ENCODE measurements at places on chromosomes 7 and 10. TPM values are rescaled to one million over a fixed set of nuclear protein-coding genes. Genes with fewer than 3 reads are reported as not detected.

PPP1R9A gene
- total RNA-seq, result 0.16 TPM

UCMA gene
- total RNA-seq, result not detected

SP8 gene
- total RNA-seq, result not detected

STEAP2 gene
- not detected for total RNA-seq

DOCK1 gene
- total RNA-seq, result 0.76 TPM

PTF1A gene
- not detected for total RNA-seq

RNF133 gene
- not detected for total RNA-seq

- H3K27ac ChIP-seq, result no peak overlapping the region
- no peaks in the 10 kb centered on the region for H3K36me3 ChIP-seq
- H3K27me3 ChIP-seq, result peaks cover 5% of the 10 kb centered on the region
- no peaks in the 10 kb centered on the region for H3K4me1 ChIP-seq
- H3K4me3 ChIP-seq, result no peak overlapping the region
Observed at GRCh38 chr7:141210862-141211261, 137.0 kb downstream of the TMEM178B start.

DNA sequence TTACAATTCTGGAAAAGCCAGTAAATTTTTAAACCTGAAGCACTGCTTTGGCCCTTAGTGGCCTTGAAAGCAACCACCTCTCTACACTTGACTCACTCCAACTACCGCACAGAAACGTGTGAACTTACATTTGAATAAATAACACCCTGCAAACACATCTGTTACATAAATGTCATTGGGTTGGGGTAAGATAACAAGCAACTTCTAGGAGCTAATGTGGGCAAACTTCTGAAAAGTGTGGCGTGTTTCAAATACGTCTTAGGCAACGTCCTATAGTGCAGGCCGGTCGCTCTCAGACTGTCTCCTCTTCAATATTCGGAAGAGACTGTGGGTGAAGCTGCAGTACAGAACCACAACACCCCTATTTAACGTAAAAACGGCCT lies 474 bp downstream of the ORC5 start:
- peaks cover 18% of the 10 kb centered on the region for H3K36me3 ChIP-seq
- no peak for DNase-seq
- H3K27me3 ChIP-seq, result peaks cover 8% of the 10 kb centered on the region

- peaks cover 33% of the 10 kb centered on the region for H3K27me3 ChIP-seq
- H3K4me3 ChIP-seq, result no peak overlapping the region
- no peaks in the 10 kb centered on the region for H3K36me3 ChIP-seq
- no peak for DNase-seq
Observed at GRCh38 chr7:93914581-93915066, 6.9 kb upstream of the GNG11 start.

GRCh38 chr7:24756545-24757352 lies 515 bp downstream of the GSDME start:
- H3K4me3 ChIP-seq, result peak overlapping the region; percentile 90
- DNase-seq, result peak; percentile 29
- H3K27ac ChIP-seq, result peak overlapping the region; percentile 86
- H3K4me1 ChIP-seq, result peaks cover 31% of the 10 kb centered on the region
- H3K27me3 ChIP-seq, result peaks cover 52% of the 10 kb centered on the region

GRCh38 chr7:129857313-129857712 lies 95.4 kb downstream of the UBE2H start:
- H3K27me3 ChIP-seq, result no peaks in the 10 kb centered on the region
- H3K36me3 ChIP-seq, result peaks cover 5% of the 10 kb centered on the region
- H3K27ac ChIP-seq, result no peak overlapping the region

DNA sequence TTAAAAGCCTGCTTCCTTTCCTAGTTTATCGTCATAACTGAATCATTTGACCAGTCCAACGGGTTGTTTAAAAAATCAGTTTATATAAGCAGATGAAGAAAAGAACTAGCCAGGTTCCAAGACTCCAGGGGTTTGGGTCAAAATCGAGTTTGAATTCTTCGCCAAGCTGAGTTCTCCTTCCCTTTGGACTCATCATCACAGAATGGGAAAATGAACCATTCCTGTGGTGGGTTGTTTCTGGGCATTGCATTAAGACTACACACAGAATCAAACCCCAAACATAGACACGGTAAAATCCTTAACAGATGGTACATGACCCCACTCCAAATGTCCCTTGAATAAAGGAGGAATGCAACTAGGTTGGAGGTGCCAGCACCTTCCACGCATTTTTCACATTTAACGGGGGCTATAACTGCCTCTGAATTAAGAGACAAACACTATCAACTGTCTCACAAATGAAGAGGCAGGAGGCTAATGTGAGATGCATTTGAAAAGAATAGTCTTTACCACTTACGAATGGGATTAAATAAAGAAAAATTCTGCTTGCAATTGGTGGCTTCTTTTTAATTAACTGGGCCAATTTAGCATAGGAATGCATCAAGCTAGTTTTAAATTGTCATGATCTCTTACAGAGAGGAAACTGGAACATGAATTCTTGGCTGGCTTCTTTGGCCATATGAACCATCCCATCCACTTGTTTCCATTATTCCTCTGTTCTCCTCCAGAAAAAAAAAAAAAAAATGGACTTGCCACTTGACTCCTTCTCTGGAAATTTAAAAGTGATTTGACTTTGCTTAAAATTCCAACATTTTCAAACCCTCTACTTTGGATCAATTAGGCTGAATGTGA lies 61.1 kb downstream of the CHST15 start:
- no peaks in the 10 kb centered on the region for H3K36me3 ChIP-seq
- H3K4me3 ChIP-seq, result no peak overlapping the region
- no peak overlapping the region for H3K27ac ChIP-seq
- H3K4me1 ChIP-seq, result peaks cover 7% of the 10 kb centered on the region

GRCh38 chr7:11848251-11848650 lies 16.3 kb upstream of the THSD7A start:
- no peak for DNase-seq
- no peaks in the 10 kb centered on the region for H3K36me3 ChIP-seq
- no peak overlapping the region for H3K4me3 ChIP-seq

DNA sequence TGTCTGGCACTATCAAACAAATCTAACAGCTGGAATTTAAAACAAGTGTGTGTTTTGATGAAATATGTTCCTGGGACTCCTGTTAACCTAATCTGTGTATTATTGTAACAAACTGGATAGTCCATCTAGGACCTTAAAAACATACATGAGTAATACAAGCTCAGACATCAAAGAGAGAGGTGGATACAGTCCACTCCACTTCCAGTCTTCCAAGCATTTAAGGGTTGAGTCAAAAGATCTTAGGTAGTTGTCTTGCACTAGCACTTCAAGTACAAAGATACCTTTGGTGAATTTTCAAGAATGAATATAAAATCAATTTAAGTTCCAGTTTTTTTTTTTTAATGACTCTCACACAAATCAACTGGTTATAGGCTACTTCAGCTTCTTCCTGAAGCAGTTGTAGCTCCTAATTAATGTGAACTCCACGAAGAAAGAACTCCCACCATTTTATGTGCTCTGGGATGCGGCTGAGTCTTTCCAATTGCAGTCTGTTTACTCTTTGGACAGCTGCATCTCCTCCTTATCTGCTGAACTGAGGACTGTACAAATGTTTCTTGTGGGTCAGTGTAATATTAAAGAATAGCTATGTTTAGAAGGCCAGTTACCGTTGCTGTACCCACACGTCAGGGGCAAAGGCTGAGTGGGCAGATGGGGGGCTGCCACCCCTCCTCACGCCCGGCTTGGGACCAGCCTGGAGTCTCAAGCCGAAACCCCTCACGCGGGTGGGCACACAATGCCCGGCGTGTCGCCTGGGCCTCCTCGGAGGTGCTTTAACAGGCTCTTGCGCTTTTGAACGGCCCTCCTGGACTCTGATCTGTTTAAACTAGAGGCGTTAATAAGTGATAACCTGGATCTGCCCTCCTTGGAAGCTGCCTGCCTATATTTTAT lies 2.9 kb upstream of the IGF2BP3 start:
- H3K4me3 ChIP-seq, result peak overlapping the region; percentile 52
- H3K27ac ChIP-seq, result no peak overlapping the region
- peaks cover 29% of the 10 kb centered on the region for H3K4me1 ChIP-seq

DNA sequence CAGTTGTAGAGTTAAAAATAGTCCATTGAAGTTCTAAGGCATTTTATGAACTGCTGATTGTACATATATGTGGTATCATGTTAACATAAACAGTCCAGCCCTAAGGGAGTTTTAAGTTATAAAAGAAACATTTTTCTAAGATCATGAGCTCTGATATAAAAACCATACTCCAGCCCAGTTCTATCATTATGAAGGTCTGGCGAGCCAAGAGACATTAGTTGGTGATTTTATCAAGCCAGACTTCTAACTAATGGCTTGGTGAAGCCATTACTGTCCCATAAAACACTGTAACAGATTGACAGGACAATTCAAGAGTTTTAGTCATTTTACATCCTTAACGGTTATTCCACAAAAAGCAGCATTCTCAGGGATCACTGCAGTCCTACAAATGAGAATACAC lies 221.6 kb downstream of the RNLS start:
- H3K4me1 ChIP-seq, result no peaks in the 10 kb centered on the region
- H3K27ac ChIP-seq, result no peak overlapping the region
- no peak for DNase-seq
- no peaks in the 10 kb centered on the region for H3K27me3 ChIP-seq

DNA sequence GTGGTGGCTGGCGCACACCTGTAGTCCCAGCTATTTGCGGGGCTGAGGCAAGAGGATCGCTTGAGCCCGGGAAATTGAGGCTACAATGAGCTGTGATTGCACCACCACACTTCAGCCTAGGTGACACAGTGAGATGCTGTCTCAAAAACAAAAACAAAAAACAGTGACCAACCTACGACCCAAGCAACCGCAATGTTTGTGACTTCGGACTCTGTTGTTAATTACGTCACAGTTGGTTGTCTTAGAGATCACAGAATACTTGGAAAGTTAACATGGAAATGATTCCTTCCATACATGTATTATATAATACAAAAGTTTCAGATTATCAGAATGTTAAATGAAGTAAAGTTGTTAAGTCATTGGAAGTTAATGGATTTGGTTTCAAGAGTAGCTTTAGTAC lies 106.2 kb downstream of the REEP3 start:
- H3K36me3 ChIP-seq, result no peaks in the 10 kb centered on the region
- H3K4me3 ChIP-seq, result no peak overlapping the region
- no peaks in the 10 kb centered on the region for H3K27me3 ChIP-seq
- H3K4me1 ChIP-seq, result peaks cover 20% of the 10 kb centered on the region

DNA sequence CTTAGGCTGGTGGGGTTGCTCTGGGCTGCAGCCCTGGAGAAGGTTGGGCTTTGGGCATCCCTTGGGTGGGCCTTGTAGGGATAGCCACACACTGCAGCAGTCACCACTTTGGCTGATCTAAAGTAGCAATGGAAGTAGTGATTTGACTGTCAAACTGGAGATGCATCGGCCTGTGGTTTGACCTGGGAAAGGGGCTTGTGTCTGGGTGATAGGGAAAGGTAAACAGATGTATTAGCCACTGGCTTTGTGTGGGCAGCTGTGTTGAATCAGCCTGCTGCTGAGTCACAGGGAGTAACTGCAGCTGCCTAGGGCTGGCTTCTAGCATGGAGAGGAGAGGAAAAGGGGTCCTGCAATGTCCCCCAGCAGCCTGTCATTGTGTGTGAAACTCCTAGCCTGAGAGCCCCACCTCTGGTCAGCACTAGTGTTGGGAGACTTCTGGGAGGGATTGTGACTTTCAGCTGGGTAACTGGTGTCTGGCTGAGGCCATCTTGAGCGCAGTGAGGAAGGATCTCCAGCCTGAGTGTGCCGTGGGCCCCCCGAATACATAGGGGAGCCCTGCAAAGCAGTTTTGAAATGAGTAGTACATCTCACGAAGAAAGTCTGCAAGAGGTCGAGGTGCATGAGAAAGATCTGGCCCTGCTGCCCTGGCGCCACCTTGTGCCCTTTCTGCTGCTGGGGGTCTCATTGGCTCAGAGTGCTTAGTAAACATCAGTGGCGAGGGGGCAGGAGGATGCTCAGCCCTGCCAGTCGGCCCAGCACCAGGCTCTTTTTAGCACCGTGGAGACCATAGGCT lies 117.3 kb downstream of the FANK1 start:
- no peaks in the 10 kb centered on the region for H3K36me3 ChIP-seq
- no peak overlapping the region for H3K4me3 ChIP-seq
- H3K4me1 ChIP-seq, result no peaks in the 10 kb centered on the region
- peaks cover 9% of the 10 kb centered on the region for H3K27me3 ChIP-seq
- no peak overlapping the region for H3K27ac ChIP-seq
- DNase-seq, result no peak

DNA sequence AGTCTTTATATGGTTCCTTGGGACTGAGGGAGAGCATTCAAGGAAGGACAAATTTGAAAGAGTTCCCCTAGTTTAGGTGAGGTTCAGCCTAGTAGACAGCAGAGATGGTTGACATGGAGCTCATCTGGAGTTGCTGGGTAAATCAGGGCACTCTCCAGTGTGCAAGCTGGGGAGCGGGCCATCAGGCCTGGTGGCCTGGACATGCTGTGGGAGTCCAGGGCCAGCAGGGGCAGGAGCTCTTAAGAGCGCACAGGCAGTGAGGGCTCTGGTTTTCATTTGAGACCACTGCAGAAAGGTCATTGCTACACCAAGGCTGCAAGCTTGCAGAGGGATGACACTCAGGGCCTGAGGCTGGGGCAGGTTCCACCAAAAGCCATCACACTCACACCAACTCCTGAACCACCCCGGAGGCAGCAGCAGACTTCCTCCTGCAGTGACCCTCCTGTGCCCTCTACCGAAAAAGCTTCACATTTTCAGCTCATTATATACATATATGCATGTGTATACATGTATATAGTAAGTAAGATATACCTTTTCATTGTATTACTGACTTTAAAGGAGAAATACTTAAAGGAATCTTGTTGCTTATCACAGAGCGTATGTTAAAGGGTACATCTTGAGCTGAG lies 39.5 kb downstream of the STEAP1B start:
- H3K36me3 ChIP-seq, result no peaks in the 10 kb centered on the region
- H3K4me3 ChIP-seq, result no peak overlapping the region
- H3K27ac ChIP-seq, result no peak overlapping the region

- H3K36me3 ChIP-seq, result no peaks in the 10 kb centered on the region
- no peak overlapping the region for H3K27ac ChIP-seq
- DNase-seq, result no peak
- peaks cover 7% of the 10 kb centered on the region for H3K27me3 ChIP-seq
- H3K4me1 ChIP-seq, result no peaks in the 10 kb centered on the region
Observed at GRCh38 chr10:98623176-98623575, 176.4 kb upstream of the HPS1 start.

DNA sequence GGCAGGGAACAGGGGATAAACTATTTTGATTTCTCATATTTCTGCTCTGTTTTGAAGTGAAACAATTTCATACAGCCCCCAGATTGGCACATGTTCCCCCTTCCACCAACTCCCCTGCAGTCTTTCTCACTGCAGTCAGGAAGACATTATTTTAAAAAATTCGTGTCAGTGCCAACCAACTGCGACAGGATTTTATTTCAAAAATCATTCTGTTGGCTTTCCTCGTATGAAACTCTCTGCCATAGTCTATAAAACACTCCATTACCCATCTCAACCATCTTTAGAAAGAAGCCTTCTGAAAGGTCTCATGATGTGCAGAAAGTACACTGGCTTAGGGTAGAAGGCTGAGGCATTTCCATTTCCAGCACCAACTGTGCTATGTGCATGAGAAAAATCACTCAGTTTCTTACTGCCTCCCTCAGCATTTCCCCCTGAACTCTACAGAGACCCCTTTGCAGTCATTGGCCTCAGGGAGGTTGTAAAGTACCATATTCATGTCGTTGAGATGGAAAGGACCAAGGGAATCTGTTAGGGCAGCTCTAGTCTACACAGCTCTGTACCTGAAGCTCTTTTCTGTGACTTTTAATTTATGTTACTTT lies 46.9 kb downstream of the STEAP1B start:
- H3K4me1 ChIP-seq, result peaks cover 7% of the 10 kb centered on the region
- H3K27ac ChIP-seq, result no peak overlapping the region
- no peak for DNase-seq
- H3K27me3 ChIP-seq, result peaks cover 49% of the 10 kb centered on the region
